Omental fat pad (tissue), 4 donors: ENCODE measurements at places on chromosomes 3 and 15.

DNA sequence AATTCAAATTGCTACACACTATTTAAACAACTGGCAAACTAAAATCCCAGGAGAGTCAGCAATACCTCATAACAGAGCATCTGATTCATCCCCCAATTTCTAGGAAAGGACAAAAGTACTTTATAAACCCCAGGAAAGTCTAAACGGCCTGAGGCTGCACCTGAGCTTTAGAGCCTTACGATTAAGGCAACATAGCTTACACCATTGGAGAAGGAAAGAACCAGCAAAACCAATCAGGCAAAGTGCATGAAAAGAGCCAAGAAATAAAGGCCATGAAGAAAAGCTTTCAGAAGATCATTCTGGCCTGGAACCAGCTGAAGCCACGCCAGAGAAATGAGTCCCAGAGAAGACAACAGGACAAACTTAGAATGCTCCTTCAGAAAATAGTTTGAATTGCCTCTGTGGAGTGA lies 48.1 kb downstream of the PTPN9 start:
- DNase-seq = no peak

- no peak for DNase-seq
These were observed 227.4 kb upstream of the AZI2 start for GRCh38 chr3:28575746-28576613.

- DNase-seq = no peak
These were observed 2.1 kb upstream of the FAM131A start for GRCh38 chr3:184335291-184335660.

- DNase-seq = no peak
These were observed 125.8 kb upstream of the ZNF385D start for GRCh38 chr3:21876782-21877181.

DNA sequence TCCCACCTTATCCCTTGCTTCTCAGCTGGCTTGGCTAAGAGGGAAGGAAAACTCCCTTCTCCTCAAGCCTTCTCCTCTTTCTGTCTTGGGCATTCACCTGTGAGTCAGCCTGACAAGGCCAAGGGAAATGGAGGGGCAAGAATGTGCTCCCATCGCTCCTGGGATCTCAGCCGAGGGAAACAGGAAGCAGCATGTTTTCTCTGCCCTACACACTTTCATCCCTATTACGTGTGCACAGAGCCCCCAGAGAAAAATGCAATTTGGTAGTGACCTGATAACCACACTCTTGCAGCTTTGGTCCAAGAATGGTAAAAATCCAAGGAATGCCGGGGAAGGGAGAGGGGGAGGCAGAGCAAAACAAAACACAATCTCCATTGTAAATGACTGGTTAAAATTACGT lies 32.9 kb upstream of the MTMR10 start:
- no peak for DNase-seq
